ENCODE measurements at places on chromosomes 4 and X. TPM values are rescaled to one million over a fixed set of nuclear protein-coding genes. Genes with fewer than 3 reads are reported as not detected.
A peak's percentile ranks its signal among the peaks of the same experiment; 100 is the strongest.

DNA sequence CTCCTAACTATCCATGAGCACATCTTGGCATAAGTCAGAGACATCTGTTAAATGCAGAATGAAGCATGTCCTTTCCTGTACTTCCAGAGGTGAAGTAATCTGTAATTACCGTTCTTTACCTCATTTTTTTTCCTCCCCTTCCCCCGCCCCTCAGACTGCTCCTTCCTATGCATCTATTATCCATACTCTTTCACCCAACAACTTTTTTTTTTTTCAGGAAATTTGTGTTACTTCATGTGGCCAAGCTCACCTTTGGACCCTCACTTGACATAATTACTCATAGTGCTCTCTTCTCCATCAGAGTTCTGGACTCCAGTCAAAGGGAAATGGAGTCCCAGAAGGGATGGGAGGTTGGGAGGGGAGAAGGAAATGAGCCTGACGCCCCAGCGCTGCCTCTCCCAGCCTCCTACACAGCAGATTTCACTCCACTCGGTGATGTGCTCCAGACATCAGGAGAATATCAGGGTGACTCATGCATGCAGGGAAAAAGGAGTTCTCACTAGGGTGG, 568.8 kb downstream of the STIM2 start:
- no peaks in the 10 kb centered on the region for H3K27me3 ChIP-seq
- no peak overlapping the region for H3K27ac ChIP-seq
- H3K4me3 ChIP-seq, result no peak overlapping the region
- DNase-seq, result no peak
- no peaks in the 10 kb centered on the region for H3K4me1 ChIP-seq

DNA sequence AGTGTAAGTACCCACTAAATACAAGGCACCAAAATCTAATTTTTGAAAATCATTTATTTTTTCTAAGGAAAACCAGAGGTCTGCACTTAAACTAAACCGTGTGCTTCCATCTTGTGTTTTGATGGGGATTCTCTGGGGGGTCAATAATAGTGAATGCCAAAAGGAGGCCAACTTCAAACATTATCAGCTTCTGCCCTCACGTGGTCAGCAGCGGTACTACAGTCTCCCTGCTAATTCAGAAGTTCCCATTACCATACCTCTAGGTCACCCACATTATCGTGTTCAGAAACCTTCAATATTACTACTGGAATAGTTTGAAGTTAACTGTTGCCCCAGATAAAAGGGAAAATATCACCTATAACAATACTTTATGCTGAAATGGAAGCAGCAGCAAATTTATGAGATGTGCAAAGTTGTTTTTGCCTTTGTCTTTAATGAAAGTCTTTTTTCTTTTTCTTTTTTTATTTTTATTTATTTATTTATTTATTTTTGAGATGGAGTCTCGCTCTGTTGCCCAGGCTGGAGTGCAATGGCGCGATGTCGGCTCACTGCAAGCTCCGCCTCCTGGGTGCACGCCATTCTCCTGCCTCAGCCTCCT, 17.3 kb downstream of the CTPS2 start:
- H3K4me3 ChIP-seq, result no peak overlapping the region
- peaks cover 4% of the 10 kb centered on the region for H3K36me3 ChIP-seq
- H3K27ac ChIP-seq, result no peak overlapping the region
- no peaks in the 10 kb centered on the region for H3K27me3 ChIP-seq
- no peaks in the 10 kb centered on the region for H3K4me1 ChIP-seq

GRCh38 chrX:41116948-41117347, 31.7 kb downstream of the USP9X start:
- peak overlapping the region; percentile 78 for H3K27ac ChIP-seq
- no peaks in the 10 kb centered on the region for H3K27me3 ChIP-seq
- H3K4me3 ChIP-seq, result peak overlapping the region; percentile 62

- no peak overlapping the region for H3K27ac ChIP-seq
- no peaks in the 10 kb centered on the region for H3K4me1 ChIP-seq
- DNase-seq, result no peak
These were observed 266.0 kb downstream of the CCSER1 start for GRCh38 chr4:90393215-90393614.

- peaks cover 9% of the 10 kb centered on the region for H3K4me1 ChIP-seq
- no peak overlapping the region for H3K27ac ChIP-seq
- H3K27me3 ChIP-seq, result no peaks in the 10 kb centered on the region
- H3K36me3 ChIP-seq, result peaks cover 18% of the 10 kb centered on the region
- H3K4me3 ChIP-seq, result no peak overlapping the region
These were observed 88.9 kb downstream of the CC2D2A start for GRCh38 chr4:15558561-15558960.

DNA sequence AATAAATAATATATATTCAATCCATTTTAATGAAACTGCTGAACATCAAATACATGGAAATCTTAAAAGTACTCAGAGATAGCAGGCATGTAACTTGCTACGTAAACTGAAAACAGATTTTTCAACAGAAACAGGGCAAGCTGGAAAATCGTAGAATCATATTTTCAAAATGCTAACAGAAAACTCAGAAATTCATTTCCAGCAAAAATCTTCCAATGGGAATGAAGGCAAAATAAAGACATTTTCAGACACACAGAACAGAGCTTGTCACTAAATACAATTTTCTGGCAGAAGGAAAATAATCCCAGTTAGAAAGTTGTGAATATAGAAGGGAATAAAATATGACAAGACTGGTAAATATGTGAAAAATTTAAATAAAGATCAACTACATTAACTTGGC, 419.9 kb upstream of the ZFP42 start:
- H3K4me1 ChIP-seq, result no peaks in the 10 kb centered on the region
- H3K27me3 ChIP-seq, result no peaks in the 10 kb centered on the region
- no peak overlapping the region for H3K4me3 ChIP-seq
- H3K27ac ChIP-seq, result no peak overlapping the region

DNA sequence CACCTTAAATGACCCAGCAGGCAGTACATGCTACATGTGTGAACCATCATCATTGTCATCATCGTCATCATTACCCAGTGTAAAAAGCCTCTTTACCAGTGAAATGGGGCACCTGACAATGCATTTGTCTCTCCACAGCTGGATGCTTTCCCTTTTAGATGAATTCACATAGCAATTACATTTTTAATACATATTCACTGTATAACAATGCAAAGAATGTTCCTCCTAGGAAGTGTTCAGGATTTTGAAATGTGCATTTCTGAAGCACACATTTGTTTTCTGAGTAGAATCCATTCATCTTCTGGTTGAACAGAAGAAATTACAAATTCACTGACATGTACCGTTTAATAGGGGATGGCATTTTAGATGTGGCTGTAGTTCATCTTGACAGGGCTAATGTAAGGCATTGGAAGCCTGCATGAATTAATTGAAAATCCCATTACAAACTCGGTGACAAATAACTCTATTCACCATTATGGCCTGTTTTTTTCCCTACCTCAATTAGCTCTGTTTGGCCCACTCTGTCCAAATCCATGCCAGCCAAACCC, 111.1 kb downstream of the SH3RF1 start:
- H3K4me1 ChIP-seq, result no peaks in the 10 kb centered on the region
- peaks cover 4% of the 10 kb centered on the region for H3K27me3 ChIP-seq
- H3K27ac ChIP-seq, result no peak overlapping the region
- DNase-seq, result no peak

DNA sequence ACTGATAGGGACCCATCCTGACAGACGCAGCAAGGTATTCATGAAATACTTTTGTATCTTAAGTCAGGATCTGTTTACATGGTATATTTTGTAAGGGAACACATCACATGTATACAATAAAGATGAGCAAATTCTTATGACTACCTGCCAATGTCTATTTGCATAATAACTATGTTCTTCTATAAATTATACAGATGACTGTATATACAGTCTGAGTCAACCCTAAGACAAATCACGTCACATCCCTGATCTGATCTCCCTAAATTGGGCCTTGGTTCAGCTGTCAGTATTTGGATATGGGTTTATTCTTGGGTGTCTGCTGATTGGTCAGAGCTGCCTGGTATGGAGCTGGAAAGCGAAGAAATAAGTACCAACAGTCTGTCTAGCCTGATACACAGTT, 93.3 kb downstream of the SERPINA7 start:
- no peak for DNase-seq
- H3K27me3 ChIP-seq, result no peaks in the 10 kb centered on the region
- no peak overlapping the region for H3K4me3 ChIP-seq
- H3K4me1 ChIP-seq, result no peaks in the 10 kb centered on the region

DNA sequence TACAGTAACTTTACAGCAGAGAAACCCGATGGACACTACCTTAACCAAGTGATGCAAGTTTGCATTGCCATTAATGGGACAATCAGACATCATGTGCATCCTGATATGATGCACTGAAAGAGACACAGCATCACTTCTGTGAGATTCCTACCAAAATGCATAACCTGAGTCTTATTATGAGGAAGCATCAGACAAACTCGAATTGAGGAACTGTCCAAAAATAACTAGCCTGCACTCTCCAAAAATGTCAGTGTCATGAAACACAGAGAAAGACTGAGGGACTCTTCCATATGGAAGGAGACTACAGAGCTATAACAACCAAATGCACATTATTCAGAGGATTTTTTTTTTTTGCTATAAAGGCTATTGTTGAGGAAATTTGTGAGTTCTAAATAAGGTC, 66.6 kb upstream of the IQSEC2 start:
- no peaks in the 10 kb centered on the region for H3K4me1 ChIP-seq
- H3K4me3 ChIP-seq, result no peak overlapping the region
- DNase-seq, result no peak

GRCh38 chr4:8340781-8341241, 71.3 kb downstream of the HTRA3 start:
- H3K4me1 ChIP-seq, result no peaks in the 10 kb centered on the region
- H3K27me3 ChIP-seq, result peaks cover 11% of the 10 kb centered on the region
- DNase-seq, result no peak
- H3K4me3 ChIP-seq, result no peak overlapping the region

DNA sequence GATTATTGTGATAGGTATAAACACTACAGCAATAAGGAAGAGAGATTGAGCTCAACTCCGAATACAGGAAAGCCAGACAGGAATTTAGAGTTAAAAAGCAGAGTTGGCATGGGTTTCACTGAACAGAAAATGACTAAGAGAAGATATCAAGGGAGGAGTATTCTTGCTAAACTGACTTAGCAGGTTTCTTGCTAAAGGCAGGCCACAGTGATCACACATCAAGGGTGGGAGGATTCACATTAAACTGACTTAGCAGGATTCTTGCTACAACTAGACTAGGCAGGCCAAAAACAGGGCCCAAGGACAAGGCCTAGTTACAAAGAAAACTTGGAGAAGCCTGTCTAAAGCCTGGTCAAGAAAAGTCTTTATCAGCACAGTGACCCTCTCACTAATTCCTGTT, 195.1 kb downstream of the MAGEB5 start:
- H3K4me1 ChIP-seq, result no peaks in the 10 kb centered on the region
- no peaks in the 10 kb centered on the region for H3K36me3 ChIP-seq
- DNase-seq, result no peak
- H3K4me3 ChIP-seq, result no peak overlapping the region
- no peak overlapping the region for H3K27ac ChIP-seq

- H3K27me3 ChIP-seq, result peaks cover 5% of the 10 kb centered on the region
- no peaks in the 10 kb centered on the region for H3K4me1 ChIP-seq
- H3K36me3 ChIP-seq, result no peaks in the 10 kb centered on the region
- no peak for DNase-seq
- no peak overlapping the region for H3K27ac ChIP-seq
These were observed 79.8 kb downstream of the IQCM start for GRCh38 chr4:149735796-149736195.

DNA sequence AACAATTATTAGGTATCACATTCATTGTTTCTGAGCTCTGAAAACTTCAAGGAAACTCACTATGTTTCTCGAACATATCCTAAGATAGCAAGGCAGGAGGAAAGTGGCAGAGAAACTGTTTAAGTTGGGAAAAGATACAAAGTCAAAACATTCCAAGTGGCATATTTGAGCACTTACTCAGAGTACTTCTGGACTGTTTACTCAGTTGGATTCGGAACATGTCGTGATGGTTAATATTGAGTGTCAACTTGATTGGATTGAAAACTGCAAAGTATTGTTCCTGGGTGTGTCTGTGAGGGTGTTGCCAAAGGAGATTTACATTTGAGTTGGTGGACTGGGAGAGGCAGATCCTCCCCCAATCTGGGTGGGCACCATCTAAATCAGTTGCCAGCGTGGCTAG, 298.3 kb downstream of the IL1RAPL2 start:
- no peak overlapping the region for H3K27ac ChIP-seq
- H3K27me3 ChIP-seq, result no peaks in the 10 kb centered on the region
- H3K4me1 ChIP-seq, result no peaks in the 10 kb centered on the region
- H3K36me3 ChIP-seq, result no peaks in the 10 kb centered on the region
- DNase-seq, result no peak

- DNase-seq, result no peak
- H3K36me3 ChIP-seq, result peaks cover 44% of the 10 kb centered on the region
- peaks cover 32% of the 10 kb centered on the region for H3K4me1 ChIP-seq
- H3K27me3 ChIP-seq, result no peaks in the 10 kb centered on the region
These were observed 119.3 kb downstream of the AFF1 start for GRCh38 chr4:87053802-87054767.

DNA sequence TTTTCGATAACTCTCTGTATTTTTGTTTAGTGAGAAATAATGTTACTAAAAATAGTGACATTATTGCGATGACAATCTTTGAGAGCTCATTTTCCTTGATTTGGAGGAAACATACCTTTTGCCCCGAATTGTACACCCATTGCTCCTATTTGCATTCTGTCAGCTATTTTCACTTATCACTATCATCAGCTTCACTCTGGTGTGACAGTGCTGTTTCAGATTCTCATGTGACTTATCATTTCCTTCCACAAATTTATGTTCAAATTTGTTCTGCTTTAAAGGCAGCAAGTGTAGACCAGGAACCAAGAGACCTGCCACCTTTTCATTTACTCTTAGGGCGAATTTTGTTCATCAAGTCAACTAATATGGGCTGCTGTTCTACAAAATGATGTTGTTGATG, 179.4 kb downstream of the RBM46 start:
- no peaks in the 10 kb centered on the region for H3K27me3 ChIP-seq
- no peak overlapping the region for H3K4me3 ChIP-seq
- H3K4me1 ChIP-seq, result no peaks in the 10 kb centered on the region
- no peaks in the 10 kb centered on the region for H3K36me3 ChIP-seq

GRCh38 chr4:58603951-58604350, 1493.8 kb upstream of the IGFBP7 start:
- no peaks in the 10 kb centered on the region for H3K4me1 ChIP-seq
- no peak overlapping the region for H3K4me3 ChIP-seq
- no peaks in the 10 kb centered on the region for H3K27me3 ChIP-seq
- no peak overlapping the region for H3K27ac ChIP-seq

DNA sequence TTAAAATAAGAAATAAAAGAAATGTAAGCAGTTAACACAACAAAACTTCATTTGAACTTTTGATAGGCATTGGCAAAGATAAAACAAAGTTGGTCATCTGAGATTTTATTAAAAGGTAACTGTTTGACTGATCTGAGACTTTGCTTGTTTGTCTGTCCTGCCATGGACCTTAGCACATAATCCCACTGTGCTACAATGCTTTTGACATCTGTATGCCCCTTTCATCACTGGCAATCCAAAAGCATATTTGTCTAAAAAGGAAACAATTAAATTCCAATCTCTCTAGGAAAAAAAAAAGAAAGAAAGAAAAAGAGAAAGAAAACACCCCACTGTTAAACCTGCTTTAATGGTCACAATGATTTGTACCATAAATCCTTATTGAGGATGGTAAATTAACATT, 231.0 kb downstream of the DACH2 start:
- H3K4me3 ChIP-seq, result no peak overlapping the region
- no peaks in the 10 kb centered on the region for H3K27me3 ChIP-seq
- H3K27ac ChIP-seq, result no peak overlapping the region
- no peak for DNase-seq
- no peaks in the 10 kb centered on the region for H3K4me1 ChIP-seq

MTCP1 gene
- 37.9 TPM for polyA plus RNA-seq

PLP1 gene
- polyA plus RNA-seq, result not detected

SOWAHD gene
- 0.43 TPM for polyA plus RNA-seq

ZNF630 gene
- 2.1 TPM for polyA plus RNA-seq

IL21 gene
- not detected for polyA plus RNA-seq

SMC1A gene
- 52.3 TPM for polyA plus RNA-seq

F9 gene
- not detected for polyA plus RNA-seq

HTRA3 gene
- not detected for polyA plus RNA-seq

C4orf36 gene
- not detected for polyA plus RNA-seq

LRCH2 gene
- not detected for polyA plus RNA-seq

Measured in naive thymus-derived CD8-positive, alpha-beta T cell (primary cell).